Islet precursor cell (in vitro differentiated cells): ENCODE measurements at places on chromosomes 5 and 9.
A peak's percentile ranks its signal among the peaks of the same experiment; 100 is the strongest.

DNA sequence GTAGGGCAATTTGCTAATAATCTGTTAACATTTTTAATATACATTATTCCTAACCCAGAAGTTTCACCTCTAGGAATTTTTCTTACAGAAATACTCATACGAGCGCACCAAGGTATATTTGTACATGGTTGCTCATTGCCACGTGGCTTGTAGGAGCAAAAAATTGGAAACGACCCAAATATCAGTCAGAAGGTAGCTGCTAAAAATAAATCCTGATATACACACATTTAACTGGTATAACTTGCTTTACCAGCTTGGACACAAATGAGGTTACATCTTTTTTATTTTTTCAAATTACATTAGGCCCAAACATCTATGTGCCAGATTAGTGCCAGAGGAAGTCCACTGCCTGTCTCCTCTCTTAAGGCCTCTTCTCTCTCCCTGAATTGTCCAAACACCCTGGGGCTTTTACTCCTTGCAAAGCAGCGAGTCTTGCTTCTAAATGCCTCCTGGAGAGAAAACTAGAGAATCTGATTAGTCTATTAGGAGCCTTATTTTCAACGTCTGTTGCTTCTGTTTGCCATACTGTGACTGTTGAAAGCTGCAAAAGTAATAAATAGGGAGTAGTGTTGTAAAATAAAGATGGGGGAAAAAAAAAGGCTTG lies 92.0 kb upstream of the SSBP2 start:
- DNase-seq, result no peak

DNA sequence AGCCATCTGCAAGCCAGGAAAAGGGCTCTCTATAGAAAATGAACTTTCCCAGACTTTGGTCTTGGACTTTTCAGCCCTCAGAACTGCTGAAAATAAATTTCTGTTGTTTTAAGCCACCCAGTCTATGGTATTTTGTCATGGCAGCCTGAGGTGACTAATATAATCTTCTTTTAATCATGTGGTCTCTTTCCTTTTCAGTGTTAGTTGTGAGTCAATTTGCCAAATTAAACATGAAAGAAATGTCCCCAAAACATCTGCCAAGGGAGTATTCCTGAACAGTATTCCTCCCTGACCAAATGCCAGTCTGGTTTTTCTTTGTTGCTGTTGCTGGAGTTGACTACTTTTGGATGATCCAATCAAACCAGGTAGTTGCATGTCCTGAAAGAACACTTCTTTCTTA lies 4.7 kb upstream of the YTHDC2 start:
- no peak for DNase-seq

DNA sequence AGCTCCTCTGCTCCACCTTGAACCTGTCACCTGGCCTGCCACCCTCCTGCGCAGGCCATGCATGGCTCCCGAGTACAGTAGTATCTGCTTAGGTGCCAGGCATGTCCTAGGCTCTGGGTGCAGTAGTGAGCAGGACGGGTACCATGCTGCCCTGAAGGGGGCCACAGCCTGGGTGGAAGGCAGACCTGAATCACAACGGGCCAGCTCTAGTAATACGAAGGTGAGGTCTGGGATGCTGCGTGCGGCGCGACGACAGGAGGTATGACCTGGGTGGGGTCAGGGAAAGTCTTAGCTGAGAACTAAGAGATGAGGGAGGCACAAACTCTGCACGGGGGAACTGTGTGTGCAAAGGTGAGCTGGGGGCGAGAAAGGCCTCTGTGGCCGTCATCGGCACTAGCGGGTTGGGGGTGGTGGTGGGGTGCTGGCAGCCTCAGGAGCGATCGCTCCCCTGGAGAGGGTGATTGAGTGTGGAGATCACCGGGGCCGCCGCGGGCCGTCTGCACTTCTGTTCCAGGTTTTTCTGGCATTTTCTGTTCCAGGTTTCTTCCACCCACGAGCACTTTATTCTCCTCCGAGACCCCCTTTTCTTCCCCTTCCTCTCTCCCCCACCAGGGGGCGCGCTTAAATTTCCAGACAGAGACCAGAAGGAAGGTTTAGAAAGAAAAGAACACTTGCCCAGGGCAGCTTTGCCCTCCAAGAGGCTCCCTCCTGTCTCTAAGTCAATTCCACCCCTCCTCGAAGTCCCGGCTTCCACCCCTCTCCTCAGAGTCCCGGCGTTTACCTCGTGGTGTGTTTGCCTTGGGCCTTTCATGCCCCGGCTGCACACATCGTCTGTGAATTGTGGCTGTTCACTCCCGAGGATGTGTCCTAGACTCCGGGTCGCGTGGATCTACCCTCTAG lies 15.1 kb downstream of the PDLIM4 start:
- peak; percentile 91 for DNase-seq

- no peak for DNase-seq
These were observed 287.1 kb downstream of the SEC61B start for GRCh38 chr9:99509065-99509745.

GRCh38 chr9:79663878-79664277 lies 92.1 kb downstream of the TLE4 start:
- DNase-seq, result no peak
